SK-N-MC (cell line): ENCODE measurements at places on chromosomes 3 and 15.

- no peak for DNase-seq
Observed at GRCh38 chr3:113329757-113330156, 111.5 kb downstream of the CFAP44 start.

DNA sequence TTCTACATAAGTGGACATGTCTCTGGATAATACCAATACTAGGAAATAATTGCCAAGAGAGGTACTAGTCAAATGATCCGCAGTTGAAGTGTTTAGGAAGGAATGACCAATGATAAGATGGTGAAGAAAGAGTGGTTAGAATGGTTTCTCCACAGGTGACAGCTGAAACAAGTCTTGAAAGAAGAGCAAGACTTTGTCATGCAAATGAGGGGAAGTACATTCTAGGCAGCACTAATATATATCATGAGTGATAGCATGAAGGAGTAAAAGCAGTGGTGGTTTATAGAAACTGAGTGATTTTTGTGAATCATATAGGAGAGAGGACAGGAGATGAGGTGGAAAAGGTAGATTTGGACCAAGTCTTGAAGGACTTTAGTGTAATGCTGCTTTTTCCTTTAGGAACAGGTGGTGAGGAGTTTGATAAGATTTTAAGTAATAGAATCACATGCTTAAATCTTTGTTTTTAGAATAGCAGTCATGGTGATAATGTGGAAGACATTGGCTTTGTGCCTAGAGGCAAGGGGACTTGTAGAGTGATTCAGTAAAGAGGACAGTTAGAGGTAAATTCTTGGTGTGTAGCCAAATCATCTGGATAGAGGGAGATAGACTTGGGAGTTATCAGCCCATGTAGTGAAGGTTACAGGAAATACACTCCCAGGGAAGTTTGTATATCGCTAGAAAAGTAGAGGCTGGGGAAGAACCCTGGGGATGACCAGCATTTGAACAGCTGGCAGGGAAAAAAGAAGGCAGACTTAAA, 31.9 kb downstream of the SLMAP start:
- DNase-seq: no peak

- no peak for DNase-seq
Observed at GRCh38 chr15:44861917-44862316, 94.6 kb upstream of the TERB2 start.

DNA sequence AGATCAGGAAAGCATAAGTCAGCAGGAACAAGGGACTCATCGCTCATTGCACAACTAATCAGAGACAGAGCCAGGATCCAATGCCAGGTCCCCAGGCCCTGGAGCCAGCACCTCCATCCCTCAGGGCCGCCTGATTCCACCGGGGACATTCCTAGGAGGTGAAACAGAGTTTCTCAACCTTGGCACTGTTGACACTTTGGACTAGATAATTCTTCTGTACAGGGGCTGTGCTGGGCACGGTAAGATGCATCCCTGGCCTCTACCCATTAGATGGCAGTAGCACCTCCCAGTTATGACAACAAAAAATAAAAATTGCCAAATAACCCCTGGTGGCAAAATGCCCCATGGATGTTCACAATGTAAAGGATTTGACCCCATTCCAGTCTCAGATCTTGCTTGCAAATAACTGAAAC, 127.7 kb downstream of the MTHFS start:
- no peak for DNase-seq

GRCh38 chr3:173399044-173399443, 1.5 kb downstream of the NLGN1 start:
- DNase-seq: no peak

- no peak for DNase-seq
Observed at GRCh38 chr3:36906504-36907149, 38.2 kb downstream of the TRANK1 start.

DNA sequence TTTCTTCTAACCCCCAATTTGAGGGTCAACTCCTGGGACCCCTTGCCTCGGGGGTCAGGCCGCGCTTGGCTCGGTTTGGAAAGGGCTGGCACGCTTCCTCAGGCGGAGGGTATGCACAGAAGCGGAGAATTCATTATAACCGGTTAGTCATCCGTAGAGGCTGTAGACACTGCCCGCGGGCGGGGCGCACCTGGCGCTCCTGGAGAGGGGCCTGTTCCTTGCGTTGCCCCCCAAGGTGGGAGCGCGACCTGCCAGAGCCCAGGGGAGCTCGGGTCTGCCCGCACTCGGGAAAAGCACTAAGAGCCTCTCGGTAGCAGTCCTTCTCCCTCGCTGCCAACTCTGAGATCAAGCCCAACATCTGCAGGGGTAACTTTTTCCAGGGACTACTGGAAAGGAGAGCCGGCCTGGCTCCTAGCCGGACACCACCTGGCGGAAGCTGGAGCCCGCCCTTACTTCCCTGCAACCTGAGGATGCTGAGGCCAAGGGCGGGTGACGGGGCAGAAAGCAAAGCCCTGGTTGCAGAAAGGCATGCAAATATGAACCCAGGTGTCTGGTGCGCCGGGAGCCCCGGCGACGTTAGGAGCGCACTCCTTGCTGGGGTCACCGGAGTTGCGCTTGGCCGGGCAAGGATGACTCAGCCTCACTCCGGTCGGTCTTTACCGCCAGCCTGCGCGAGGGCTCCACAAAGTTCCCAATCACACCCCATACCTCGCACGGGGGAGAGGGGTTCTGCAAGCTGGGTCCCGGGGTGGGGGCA, 1.5 kb upstream of the CACNA2D3 start:
- DNase-seq: no peak

- DNase-seq: no peak
Observed at GRCh38 chr15:41161336-41161735, 45.3 kb upstream of the INO80 start.

DNA sequence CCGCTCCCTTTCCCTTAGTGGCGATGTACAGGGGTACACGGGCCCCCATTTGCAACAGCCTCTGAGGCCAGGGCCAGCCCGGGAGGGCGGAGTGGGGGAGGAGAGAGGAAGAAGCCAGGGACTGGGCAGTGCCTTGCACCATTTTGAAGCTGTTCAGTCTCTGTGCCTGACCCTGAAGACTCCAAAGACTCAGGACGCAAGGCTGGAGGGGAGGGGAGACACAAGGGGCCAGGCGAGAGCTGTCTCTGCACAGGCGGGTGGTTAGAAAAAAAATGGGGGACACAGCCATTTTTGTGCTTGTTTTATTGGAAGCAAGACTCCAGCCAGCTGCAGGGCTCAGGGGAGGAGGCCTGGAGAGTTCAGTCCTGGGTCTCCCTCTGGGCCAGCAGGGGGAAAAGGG, 1.6 kb downstream of the RPP25 start:
- DNase-seq: no peak

GRCh38 chr3:52269776-52270175, 8.7 kb downstream of the WDR82 start:
- no peak for DNase-seq

DNA sequence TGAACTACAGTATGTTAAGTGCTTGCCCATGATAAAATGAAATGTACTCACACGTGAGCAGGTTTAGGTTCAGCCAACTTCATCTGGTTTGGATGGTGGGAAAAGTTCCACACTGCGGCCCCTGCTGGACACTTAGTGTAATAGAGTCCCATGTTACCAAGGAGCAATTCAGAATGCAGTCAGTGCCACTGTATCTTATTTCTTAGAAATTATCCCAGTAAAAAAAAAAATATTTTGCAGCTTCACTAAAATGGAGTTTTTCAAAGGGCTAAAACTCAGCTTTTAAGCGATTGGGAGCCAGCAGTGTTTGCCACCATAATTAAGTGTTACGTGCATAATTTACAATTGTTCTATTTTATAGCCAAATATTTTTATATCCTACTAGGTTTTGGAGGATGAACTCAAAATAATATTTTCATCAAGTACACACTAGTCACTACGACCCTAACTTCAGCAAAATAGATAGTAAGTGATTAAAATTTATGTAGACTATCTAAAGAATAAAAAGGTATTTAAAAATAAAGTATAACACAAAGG, 371.7 kb upstream of the GBE1 start:
- peak; percentile 10 for DNase-seq

DNA sequence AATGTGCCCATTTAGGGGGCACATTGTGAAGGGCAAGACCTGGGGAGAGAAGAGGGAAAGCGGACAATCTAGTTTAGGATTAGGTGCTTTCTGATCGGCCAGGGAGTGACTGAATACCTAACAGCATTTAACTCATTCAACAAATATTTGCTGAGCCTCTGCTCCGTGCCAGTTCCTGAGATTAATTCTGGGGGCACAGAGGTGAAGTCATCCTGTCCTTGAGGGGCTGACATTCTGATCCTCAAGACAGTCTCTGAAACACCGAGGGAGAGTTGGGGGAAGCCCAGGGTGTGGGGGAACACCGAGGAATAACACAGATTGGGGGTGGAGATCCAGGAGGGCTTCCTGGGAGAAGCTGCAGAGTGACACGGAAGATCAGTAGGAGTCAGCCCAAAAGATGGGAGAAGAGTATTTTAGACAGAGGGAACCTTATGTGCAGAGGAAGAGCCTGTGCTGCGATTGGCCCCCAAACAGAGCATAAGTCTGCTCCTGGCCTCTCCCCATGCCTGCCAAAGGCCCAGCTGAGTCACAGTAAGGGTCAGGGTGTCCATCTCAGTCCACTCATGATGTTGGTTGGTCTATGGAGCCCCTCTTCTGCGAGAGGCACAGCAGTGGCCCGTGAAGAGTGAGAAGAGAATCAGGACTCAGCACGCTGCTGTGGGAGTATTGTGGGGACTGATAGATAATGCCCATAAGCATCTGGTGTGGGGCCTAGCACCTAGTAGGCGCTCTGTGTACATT, 60.2 kb downstream of the AMOTL2 start:
- no peak for DNase-seq

DNA sequence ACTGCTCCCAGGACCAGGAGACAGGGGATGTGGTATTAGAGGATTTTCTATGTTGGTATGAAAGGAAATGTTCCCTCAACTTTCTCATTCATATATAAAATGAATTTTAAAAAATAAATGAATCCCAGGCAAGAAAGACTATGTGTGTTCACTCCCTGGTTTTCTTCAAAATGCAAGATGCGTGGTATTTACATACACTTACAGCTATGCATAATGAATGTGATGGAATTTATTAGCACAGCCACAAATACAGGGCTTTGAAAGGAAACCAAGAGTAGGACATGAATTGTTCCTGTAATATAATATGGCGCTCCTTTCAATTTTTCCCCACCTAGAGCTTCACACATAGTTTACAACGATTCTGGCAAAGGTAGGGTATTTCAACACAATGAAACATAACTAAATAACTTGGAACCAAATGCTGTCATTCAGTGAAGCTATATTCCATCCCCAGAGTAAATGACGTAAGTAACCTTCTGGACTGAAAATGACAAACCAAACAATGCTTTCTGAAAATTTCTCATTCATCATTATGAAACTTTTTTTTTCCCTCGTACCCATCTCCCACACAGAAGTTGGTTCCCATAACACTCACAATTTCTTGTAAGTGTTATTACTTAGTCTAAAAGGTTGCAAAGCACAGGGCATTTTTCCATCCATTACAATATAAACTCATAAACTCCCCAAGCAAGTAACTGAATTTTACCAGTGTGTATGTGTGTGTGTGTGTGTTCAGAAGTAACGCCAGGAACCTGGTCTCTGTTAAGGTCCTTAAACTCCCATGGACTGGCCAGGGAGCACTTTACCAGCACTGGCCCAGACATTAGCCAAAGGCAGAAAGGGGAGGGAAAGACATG, 41.8 kb downstream of the CBLB start:
- DNase-seq: no peak
